ENCODE measurements at places on chromosomes 16 and 17.

- no peak for DNase-seq
Observed at GRCh38 chr17:3817851-3818605, 17.0 kb upstream of the ITGAE start.

DNA sequence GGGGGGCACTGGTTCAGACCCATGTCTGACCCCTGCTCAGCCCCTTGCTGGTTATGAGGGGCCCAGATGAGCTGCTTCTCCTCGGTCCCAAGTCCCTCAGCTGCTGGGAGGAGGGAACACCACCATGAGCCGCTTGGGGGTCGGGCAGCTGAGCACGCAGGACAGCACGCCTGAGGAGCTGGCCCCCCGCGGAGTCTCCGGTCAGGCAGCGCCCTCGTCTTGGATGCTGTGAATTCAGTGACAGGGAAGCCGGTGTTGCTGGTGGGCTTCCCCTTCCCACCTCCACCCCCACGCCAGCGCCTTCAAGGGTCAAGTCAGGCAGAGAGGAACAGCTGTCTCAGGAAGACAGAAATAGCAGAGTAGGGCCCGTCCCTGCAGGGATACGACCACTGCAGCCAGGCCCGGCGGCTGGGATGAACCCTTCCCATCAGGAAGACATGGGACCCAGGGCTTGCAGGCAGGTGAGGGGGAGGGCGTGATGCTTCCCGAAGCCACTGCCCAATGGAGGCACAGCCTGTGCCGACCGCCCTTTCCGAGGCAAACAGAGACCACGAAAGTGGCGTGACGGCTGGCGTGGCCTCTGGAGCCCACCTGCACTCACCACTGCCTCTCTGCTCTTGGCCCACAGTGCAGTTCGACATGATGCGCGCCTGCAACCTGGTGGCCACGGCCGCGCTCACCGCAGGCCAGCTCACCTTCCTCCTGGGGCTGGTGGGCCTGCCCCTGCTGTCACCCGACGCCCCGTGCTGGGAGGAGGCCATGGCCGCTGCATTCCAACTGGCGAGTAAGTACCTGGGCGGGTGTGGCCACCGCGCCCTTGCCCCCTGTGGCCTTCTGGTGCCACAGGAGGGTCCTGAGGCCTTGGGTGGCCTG, 8.1 kb downstream of the TMEM204 start:
- DNase-seq: no peak

GRCh38 chr17:28760601-28761562, 17.1 kb downstream of the TRAF4 start:
- no peak for DNase-seq

DNA sequence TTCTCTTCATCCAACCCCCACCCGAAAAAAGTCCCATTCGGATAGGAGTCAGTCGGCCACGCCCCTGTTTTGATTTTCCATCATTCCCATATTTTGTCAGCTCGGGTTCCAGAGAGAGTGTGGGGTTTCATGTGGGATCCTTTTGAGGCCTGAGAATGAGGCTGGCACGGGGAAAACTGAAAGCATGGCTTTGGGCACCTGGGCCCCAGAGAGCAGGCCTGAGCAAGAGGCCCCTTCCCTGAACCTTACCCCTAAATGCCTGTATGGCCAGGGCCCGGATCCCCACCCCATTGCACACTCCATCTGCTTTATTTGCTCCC, 4.6 kb upstream of the HOXB4 start:
- no peak for DNase-seq

GRCh38 chr17:64109400-64109799, 20.5 kb downstream of the ERN1 start:
- DNase-seq: no peak

- no peak for DNase-seq
Observed at GRCh38 chr16:12090151-12090530, 113.6 kb downstream of the SNX29 start.

DNA sequence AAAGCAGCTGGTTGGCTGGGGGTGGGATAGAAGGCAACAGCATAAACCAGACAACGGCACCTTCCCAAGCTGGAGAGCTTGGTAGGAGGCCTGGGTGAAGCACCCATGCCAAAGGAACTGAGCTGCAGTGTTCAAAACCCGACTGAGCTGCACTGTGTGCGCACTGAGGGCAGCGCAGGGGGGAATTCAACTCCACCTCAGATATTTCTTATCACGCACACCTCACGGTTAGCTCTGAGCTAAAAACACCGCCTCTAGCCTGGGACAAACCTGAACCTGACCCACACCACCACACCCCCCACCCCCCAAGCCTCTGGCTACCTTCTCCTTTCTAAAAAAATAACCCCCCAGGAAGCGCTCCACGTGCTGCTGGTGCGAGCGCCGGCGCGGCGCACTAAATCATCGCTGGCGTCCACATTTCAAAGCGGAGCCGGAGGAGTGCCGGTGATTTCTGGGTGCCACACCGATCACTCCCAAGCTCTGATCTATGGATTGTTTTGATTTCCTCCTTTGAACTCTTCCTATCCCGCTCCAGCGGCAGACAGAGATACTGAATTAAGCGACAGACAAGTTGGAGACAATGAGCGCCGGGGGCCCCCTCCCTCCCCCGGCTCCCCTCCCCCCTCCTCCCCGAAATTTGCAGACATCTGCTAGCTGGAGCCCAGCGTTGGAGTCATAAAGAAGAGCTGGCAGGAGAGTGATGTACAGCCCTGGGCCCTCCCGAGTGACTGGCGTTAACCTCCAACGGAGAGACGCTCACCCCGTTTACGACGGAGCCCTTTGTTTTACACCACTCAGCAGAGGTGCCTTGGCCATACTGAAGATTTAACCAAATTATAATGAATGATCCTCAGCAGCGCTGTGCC, 85.0 kb downstream of the NOG start:
- DNase-seq: peak; percentile 31

GRCh38 chr17:19019041-19019941, 14.7 kb upstream of the FAM83G start:
- peak; percentile 47 for DNase-seq

DNA sequence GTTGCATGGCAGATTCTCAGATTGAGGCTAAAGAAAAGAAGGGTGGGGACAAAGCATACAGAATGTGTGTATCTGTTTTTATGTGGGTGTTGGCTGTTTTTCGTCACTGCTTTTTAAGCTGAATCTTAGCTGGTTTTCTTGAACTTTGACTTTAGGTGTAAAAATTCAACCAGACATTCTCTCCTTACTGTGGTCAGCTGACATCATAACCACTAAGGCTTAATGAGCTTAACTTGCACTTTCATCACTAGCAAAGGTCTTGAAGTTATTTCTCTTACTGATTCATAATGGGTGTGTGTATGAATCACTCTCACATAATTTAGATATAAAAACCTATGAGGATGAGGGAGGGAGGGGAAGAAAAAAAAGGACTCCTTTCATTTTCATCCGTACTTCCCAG, 4.0 kb upstream of the CDC6 start:
- no peak for DNase-seq

- DNase-seq: no peak
Observed at GRCh38 chr17:37691807-37692206, 48.6 kb upstream of the DDX52 start.

DNA sequence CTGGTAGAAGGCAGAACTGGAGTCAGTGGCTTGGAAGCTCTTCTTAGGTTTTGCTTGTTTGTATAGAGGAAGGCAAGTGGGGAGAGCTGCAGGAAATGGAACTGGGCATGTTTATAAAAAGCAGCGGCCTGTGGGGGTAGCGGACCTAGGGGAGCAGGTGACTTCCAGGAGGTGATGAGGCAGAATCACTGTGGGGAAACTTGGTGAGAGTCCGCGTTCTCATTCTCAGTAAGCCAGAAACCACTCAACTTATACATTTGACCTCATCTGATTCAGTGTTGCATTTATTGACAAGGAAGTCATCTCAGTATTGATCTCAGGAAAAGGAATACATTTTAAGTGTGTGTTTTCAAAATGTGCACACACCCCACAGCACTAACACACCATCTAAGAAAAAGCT, 299.8 kb downstream of the CNTNAP4 start:
- no peak for DNase-seq

DNA sequence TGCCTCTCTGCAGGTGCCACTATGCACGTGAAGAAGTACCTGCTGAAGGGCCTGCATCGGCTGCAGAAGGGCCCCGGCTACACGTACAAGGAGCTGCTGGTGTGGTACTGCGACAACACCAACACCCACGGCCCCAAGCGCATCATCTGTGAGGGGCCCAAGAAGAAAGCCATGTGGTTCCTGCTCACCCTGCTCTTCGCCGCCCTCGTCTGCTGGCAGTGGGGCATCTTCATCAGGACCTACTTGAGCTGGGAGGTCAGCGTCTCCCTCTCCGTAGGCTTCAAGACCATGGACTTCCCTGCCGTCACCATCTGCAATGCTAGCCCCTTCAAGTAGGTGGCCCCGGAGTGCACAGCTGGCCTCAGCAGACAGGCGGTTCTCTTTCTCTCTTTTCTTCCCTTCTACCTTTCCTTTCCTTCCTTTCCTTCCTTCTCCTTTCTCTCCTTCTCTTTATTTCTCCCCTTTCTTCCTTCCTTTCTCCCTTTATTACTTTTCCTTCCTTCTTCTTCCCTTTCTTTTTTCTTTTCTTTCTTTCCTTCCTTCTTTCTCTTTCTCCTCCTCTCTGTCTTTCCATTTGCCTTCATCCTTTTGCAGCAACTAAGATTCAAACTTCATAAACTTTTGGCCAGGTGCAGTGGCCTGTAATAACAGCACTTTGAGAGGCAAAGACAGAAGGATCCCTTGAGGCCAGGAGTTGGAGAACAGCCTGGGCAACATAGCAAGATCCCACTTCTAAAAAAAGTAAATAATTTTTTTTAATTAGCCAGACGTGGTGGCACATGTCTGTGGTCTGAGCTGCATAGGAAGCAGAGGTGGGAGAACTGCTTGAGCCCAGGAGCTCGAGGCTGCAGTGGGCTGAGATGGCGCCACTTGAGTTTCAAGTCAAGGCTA, 46.7 kb downstream of the SCNN1B start:
- DNase-seq: no peak

- no peak for DNase-seq
Observed at GRCh38 chr17:79984045-79984840, 51.4 kb downstream of the TBC1D16 start.

DNA sequence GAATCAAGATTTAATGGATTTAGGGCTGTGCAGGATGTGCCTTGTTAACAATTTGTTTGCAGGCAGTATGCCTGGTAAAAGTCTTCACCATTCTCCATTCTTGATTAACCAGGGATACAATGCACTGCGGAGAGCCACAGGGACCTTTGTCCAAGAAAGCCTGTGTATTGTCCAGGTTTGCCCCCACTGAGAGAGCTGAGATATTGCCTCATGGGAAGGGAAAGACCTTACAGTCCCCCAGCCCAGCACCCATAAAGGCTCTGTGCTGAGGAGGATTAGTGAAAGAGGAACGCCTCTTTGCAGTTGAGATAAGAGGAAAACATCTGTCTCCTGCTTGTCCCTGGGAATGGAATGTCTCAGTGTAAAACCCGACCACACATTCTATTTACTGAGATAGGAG, 2169.6 kb downstream of the TP53TG3F start:
- no peak for DNase-seq

DNA sequence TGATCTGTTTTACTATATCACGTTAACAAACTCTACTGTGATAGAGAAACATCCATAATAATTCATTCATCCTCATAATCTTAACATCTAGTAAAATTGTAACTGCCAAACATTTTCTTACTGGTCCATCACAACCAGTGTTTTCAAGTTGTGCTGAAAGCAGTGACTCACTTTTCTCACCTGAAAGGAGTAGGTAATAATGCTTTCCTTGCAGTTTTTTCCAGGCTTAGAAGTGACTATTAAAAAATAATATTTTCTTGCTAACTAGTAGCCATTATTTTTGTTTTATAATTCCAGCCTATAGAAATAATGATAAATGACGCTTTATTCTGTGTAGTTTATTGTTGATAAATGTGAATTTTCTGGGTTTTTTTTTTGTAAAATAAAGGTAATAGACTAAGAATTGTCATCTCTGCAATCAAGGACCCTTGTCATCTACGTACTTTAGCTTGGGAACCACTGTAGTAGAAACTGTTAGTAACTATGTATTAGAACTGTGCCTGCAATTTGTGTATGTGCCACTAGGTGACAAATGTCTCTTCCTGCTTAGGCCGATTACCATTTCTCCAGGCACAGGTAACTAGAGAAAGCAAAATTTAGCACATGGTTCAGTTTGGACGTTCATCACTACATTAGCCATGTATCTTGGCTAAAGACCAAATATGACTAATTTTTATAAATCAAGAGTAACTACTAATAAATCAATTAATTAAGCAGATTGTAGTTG, 409.4 kb upstream of the ERCC4 start:
- DNase-seq: no peak

DNA sequence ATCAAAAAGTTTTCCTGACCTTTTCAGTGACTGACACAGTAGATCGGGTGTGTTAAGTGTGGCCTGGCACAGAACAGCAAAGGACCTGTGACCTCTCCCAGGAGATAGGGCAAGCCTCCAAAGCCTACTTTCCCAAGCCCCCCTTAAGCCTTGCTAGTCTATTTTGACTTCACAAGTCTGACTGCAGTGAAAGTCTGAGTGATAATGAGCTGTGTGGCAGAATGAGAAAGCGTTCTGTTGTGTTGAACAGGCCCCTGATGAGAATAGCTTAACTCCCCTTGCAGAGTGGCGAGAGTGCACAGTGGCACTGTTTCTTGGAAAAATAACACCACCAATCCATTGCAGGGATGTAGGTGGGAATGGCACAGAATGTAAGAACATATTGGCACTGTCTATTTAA, 32.8 kb downstream of the MMD start:
- no peak for DNase-seq

Data from SK-N-DZ (cell line).